ENCODE measurements at places on chromosomes 3 and 15.

- no peak for DNase-seq
Measured at GRCh38 chr3:127799476-127800222, 22.7 kb downstream of the MGLL start.

DNA sequence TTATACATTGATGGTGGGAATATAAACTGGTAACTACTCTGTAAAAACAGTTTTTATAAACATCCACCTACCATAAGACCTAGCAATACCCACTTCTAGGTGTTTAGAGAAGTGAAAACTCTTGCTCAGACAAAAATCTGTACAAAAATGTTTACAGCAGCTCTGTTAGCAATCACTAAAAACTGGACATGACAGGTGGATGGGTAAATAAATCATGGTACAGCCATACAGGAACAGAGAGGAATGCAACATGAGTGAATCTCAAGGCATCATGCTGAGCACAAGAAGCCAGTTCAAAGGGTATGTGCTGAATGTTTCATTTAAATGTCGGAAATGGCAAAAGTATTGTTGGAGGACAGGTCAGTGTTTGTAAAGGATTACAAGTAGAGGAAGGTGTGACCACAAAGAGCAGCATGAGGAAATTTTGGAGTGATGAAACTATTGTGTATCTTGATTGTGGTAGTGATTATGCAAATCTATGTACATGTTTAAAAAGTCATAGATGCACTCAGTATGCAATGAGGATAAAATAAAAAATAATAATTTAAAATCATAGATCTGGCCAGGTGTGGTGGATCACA, 2.8 kb upstream of the RNU5A-1 start:
- no peak for DNase-seq

DNA sequence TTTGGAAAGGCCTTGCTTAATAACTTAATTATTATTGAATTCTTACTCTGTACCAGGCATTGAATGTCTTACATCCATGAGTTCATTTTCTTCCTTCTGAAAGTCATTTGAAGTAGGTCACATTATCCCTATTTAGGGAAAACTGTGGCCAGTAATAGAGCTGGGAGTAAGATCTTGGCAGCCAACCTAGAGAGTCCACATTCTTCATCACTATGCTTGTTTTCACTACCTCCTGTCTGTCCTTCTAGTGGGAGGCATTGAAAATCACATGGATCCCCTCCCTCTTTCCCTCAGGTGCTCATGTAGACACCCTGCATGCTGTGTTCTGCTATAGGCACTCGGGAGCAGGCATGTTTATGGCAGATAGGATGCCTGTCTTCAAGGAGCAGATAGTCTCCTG, 154.9 kb downstream of the EBLN2 start:
- DNase-seq: no peak

- no peak for DNase-seq
Measured at GRCh38 chr15:20348900-20349773, 192.5 kb downstream of the GOLGA6L6 start.

DNA sequence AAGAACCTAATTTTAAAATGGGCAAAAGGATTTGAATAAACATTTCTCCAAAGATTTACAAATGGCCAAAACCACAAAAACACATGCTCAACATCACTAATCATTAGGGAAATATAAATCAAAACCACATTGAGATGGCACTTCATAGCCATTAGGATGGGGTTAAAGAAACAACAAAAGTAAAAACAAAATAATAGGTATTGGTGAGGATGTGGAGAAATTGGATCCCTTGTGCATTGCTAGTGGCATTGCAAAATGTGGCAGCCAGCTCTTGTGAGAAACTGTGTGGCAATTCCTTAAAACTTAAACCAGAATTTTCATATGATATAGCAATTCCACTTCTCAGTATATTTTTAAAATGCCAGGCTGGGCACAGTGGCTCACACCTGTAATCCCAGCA, 126.5 kb downstream of the STT3B start:
- DNase-seq: no peak

GRCh38 chr3:50297384-50297775, 1.8 kb downstream of the HYAL3 start:
- DNase-seq: no peak

GRCh38 chr3:120094776-120095225, 554 bp upstream of the GSK3B start:
- peak; percentile 99 for DNase-seq

DNA sequence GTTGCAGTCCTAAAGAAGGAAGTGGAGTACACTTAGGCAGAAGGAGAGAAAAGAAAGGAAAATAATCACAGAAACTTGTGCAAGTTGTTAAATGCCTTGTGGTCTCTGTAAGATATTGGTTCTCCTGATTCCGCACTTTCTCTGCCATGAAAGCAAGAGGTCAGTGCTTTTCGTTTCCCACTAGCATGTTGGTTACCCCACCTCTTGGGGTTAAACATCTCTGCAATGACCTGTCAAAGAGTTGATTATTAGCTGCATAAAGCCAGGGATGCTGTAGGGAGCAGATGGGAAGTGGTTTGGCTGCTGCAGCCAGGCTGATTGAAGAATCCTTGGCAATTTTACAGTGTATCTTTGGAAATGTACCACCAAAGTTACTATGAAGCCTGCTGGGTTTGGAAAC, 33.3 kb downstream of the ZNF609 start:
- DNase-seq: no peak

DNA sequence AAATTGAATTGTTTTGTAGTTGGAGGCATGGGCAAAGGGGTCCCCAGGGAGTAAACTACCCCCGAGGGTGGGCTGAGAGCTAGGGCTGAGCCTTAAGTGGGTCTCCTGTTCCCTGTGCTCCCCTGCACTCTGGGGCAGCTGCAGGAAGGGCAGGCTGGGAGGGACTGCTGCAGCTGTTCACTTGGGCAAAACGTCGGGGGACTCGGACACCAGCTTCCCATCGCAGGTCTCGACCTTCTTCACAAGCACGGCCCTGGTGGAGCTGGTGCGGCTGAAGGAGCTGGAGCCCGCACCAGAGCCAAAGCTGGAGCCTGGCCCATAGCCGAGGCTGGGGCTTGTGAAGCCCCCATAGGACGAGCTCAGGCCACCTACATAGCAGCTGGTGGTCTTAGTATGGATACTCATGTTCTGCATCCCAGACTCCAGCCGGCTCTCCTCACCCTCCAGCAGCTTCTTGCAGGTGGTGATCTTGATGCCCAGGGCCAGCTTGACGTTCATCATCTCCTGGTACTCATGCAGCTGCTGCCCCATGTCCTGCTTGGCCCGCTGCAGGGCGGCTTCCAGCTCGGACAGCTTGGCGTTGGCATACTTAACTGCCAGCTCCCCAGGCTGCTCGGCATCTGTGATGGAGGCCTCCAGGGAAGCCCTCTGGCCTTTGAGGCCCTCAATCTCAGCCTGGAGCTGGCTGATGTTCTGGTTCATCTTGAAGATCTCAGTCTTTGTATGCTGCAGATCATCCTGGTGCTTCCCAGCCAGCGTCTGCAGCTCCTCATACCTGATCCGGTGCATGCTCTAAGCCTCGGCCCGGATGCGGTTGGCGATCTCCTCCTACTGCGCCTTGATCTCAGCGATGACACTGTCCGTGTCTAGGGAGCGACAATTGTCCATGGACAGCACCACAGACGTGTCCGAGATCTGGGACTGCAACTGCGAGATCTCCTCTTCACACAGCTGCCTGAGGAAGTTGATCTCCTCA, 423.5 kb upstream of the ARPP21 start:
- no peak for DNase-seq

DNA sequence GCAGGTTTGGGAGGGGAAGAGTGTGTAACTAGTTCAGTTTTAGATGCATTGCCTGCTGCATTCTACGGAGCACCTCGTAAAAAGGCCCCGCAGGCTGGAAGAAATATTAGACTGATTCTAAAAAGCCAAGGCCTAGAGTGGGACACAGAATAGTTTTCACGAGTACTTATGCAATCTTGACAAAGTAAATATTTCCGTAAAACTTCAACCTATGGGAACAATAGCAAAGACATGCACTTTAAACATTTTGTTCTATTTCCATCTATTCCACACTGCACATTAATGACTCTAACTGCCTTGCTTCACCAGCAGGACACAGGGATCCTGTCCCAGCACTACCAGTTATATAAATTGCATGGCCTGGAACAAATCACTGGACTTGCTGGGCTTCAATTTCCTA, 260.0 kb downstream of the FOXP1 start:
- DNase-seq: no peak

DNA sequence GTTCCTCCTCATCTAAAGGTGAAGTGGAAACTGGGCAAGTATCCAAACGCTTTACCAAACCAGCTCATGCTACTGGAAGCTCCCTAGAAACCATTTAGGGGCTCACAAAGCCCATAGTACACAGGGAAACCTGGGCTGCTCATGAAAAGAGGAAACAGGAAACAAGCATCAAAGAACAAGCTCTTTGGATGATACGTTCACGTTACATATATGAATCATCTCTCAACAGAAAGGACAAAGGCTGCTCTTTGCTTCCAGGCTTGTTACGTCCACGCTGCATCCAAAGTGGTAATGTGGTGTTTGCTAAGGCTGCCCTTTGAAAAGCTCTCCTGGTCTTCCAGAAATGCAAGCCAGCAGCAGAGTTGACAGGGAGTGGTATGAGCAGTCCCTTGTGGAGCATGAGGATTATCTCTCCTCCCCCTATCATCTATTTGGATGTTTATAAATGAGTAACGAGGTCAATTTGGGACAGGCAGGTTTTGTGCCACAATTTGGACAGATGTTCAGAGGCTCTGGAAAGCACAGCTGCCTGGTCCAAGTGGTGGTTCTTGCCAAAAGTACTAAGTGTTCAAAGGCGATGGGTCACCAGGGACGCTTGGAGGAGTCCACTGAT, 98.0 kb upstream of the RORA start:
- no peak for DNase-seq

- DNase-seq: no peak
Measured at GRCh38 chr3:154933581-154933980, 146.5 kb upstream of the MME start.

DNA sequence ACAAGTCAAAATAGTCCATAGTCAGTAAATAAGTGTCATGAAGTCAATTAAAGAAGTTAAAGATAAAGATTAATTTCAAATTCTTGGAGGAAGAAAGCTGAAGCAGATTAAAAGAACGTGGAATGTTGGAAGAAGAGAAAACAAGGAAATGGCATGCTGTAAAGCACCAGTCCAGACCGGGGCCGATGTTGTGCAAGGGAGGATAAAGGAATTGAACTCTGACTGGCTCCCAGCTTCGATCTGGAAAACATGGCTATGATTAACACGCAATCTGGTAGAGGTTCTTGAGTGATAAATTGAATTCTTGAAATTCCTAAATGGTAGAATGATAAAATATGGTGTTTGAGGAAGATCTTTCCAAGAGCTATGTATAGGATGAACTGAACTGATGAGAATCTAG, 194.4 kb downstream of the MEIS2 start:
- no peak for DNase-seq

DNA sequence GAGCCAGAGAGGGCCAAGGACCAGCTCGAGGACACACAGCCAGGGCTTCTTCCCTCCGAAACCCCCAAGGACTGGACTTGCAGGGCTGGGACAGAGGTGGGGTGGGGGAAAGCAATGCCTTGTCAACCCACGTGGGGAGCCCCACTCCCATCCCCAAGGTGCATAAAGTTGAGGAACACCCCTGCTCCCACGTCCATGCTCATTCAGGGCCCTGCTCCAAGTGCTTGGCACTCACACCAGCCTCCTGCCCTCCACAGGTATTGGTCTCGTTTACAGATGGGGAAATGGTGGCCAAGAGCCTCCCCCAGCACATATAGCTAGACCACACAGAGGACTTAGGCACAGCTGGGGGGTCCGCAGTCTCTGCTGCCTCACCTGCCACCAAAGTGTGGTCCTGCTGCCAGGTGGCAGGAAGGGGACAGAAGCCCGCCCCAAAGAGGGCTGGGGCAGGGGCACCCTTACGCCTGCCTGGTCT, 50.5 kb upstream of the CSPG4 start:
- no peak for DNase-seq

- no peak for DNase-seq
Measured at GRCh38 chr3:3201611-3202010, 22.1 kb upstream of the CRBN start.
